ENCODE measurements at places on chromosomes 6 and 20.

DNA sequence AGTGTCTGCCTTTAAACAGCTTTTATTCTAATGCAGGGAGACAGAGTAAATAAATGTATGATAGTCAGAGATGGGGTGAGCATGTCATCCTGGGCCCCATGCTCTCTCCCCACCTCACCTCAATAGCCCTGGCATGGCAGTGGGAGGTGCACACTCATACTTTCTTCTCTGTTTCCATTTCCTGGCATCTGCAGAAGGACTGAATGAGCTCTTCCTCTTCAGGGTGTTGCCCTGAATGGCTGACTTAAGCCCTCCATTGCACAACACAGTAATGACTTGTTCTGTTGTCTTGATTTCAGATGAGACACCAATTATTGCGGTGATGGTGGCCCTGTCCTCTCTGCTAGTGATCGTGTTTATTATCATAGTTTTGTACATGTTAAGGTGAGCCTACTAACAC is 57.0 kb upstream of the GNRH2 start:
- DNase-seq: peak; percentile 69

DNA sequence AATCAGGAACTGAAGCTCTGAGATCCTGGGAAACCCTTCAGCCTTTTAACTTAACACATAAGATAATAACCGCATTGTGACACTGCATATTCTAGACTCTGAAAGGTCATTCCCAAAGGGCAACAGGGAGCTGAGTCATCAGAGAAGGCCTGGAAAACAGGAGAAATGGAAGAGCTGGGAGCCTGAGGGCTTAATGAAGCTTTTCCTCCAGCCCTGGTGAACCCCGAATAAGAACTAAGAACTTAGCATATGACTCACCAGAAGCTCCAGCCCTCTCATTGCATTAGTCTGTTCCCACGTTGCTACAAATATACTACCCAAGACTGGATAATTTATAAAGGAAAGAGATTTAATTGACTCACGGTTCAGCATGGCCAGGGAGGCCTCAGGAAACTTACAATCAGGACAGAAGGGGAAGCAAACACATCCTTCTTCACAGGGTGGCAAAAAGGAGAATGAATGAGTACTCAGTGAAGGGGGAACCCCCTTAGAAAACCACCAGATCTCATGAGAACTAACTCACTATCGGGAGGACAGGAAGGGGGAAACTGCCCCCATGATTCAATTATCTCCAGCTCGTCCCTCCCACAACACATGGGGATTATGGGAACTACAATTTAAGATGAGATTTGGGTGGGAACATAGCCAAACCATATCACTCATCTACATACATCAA is 648.5 kb downstream of the TFAP2A start:
- DNase-seq: no peak

GRCh38 chr6:80636689-80637088 is 530.2 kb downstream of the BCKDHB start:
- DNase-seq: no peak

- DNase-seq: no peak
Observed at GRCh38 chr6:156735751-156736150, 41.4 kb upstream of the ARID1B start.

DNA sequence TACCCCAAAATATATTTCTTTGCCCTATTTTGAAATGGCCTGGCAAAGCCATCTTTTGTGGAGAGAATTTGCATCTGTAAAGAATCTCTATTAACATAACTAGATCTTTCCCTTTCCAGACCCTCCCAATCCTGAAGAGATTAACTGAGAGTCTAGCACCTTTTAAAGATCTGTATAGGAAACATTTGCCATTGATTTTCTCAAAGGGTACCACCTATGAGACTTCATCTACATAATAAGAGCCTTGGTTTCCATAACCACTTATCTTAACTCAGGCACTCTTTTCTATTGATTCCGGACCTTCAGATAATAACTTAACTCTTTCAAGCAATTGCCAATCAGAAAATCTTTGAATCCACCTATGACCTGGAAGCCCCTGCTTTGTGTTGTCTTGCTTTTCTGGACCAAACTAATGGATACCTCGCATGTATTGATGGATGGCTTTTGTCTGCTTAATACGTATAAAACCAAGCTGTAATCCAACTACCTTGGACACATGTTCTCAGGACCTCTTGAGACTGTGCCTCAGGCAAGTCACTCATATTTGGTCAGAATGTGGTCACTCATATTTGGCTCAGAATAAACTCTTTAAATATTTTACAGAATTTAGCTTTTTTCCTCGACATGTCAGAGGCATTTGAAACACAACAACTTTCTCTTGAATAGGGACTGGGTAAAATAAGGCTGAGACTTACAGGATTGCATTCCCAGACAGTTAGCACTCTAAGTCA is 31.4 kb downstream of the SLC22A2 start:
- no peak for DNase-seq

- no peak for DNase-seq
Observed at GRCh38 chr6:11615214-11615602, 77.7 kb downstream of the TMEM170B start.

GRCh38 chr6:1554476-1555310 is 55.0 kb upstream of the FOXC1 start:
- DNase-seq: peak; percentile 92

GRCh38 chr6:109265530-109265929 is 116.7 kb downstream of the CD164 start:
- no peak for DNase-seq

DNA sequence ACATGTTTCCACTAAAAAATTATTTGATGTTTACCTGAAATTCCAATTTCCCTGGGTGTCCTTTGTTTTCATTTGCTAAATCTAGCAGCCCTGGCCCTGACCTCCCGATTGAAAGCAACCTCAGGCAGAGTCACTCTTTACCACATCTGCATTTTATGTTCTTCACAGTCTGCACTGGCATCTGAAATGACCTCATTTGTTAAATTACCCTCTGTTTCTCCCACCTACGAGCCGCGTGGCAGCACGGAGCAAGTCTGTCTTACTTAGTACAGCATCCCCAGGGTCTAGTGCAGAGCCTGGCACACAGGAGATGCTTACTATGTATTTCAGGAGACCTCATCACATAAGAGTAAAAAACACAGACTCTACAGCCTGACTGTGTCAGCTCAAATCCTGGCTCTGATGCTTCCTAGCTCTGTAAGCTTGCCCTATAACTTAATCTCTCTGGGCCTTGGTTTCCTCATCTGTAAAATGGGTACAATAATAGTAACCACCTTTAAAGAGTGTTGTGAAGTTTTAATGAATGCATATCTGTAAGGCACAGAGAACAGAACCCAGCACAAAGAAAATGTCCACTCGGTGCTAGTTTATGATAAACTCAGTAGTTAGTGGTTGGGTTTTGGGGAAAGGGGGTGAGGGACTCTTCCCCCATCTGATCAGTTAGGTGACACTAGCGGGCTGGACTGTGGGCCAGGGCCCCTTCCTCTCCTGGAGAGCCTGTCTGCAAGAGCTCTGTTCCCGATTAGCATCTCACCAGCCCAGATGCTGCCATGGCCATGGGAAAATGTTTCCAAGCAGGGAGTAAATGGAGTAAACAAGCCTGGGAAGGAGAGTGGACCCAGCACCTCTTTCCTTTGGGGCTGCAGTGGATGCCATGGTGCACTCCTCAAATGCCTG is 88.2 kb downstream of the PREX1 start:
- peak; percentile 77 for DNase-seq

- DNase-seq: no peak
Observed at GRCh38 chr6:1962201-1962600, 283.2 kb downstream of the GMDS start.

GRCh38 chr20:49700411-49701185 is 13.1 kb downstream of the B4GALT5 start:
- no peak for DNase-seq

GRCh38 chr6:53284901-53285300 is 63.8 kb downstream of the ELOVL5 start:
- DNase-seq: no peak

DNA sequence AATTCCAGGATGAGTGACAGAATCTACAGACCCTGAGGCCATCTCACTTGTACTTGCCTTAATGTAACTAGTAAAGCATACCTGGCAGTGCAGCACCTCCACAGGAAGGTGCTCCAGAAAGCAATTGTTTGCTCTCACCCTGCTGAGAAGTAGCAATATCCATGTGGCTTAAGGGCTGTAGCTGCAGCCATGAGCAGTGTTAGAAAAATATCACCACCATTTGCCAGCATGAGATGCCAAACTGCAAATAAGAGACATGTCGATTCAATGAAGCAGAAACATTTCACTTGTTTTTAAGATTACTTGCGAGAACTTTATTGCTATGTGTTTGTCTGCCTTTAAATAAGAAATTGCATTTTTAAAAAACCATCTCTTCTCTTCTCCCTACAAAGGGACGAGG is 151.5 kb downstream of the PRL start:
- DNase-seq: no peak

GRCh38 chr6:136524936-136525413 is 25.2 kb downstream of the MAP7 start:
- DNase-seq: no peak

DNA sequence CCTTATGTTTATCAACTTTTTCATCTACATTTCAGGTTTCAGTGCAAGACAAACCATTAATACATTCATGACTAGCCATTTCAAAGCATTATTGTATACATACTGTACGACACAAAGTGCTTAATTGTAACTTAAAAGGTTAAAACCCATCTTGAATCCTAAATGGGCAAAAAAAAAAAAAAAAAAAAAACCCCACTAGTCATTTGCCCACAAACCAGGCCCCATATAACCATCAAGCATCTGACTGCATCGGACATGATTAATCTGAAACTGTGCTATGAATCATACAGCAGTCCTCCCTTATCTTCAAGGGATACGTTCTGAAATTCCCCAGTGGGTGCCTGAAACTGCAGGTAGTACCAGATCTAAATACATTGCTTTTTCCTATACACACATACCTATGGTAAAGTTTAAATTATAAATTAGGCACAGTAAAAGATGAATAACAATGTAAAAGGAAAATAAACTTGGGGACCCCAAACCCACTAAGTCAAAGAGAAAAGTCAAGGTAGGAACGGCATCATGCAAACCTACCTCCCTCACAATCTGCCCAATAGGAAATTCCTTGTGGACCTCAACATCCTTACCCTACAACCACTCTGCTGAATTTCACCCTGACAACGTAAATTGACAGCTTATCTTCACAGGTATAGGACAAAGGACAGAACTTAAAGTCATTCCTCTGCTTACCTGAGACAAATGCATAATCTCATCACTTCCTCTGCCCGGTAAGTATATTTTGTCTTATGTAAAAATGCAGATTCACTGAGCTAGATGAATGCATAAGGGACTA is 14.3 kb downstream of the B4GALT5 start:
- DNase-seq: peak; percentile 70

DNA sequence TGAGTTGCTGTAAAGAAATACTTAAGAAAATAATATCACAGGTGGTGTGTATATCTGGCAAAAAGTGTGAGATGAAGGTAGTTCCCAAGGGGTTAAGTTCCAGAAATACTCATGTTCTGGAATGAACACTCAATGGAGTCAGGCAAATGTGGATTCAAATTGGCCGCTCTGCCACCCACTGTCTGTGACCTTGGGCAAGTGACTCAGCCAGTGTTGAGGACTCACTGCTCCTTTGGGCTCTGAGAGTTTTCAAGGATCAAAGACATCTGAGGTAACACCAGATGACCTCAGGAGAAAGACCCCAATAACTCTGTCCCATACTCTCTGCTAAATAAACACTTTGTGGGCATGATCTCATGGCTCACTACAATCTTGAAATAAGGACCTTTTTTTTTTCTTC is 59.2 kb upstream of the EYA2 start:
- DNase-seq: no peak

GRCh38 chr6:11025130-11025529 is 19.0 kb downstream of the ELOVL2 start:
- no peak for DNase-seq

DNA sequence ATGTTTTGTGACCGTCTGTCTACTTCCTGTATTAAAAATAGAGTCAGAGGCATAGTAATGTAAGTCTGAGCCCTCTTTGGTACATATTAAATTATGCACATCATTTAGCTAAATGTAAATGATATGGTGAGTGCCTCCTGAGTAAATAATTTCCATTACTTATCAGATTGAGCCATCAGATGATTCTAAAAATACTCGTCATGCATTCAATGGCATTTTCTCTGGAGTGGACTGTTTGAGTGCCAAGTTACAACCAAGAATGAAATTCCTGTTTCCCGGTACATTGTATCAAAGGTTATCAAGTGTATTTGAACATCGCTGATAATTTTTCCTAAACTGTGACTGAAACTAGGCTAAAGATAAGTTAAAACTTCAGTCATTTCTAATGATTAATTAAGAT is 81.0 kb downstream of the AKAP7 start:
- no peak for DNase-seq

DNA sequence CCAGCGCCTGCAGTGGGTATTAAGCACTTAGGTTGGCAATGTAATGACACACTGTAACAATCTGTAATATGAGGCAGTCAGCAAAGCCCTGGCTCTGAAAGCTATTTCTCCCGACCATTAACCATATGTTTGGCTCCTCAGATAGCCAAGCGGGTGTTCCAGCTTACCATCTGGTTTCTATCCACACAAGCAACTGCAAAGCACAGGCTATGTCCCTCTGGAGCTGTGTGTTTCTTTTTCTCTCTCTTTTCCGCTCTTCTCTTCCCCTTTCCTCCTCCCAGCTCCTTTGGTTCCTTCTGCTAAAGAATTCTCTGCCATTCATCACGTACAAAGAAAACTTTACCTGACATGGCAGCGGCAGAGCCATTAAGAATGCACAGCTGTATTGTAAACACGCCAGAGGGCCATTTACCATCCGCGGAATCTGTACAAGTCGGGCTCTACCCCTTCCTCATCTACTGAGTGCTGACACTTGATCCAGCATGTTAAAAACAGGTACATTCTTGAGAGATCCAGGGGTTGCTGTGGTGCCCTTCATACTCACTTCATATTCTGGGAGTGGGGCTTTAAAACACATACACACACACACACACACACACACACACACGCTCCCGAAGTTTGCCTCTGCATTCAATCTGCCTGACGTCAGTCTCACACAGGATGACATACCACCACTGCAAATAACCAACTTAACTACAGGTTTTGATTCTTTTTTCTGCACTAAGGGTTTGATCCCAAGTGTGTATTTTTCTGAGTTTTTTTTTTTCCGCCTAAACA is 77.2 kb downstream of the BACH2 start:
- DNase-seq: no peak

DNA sequence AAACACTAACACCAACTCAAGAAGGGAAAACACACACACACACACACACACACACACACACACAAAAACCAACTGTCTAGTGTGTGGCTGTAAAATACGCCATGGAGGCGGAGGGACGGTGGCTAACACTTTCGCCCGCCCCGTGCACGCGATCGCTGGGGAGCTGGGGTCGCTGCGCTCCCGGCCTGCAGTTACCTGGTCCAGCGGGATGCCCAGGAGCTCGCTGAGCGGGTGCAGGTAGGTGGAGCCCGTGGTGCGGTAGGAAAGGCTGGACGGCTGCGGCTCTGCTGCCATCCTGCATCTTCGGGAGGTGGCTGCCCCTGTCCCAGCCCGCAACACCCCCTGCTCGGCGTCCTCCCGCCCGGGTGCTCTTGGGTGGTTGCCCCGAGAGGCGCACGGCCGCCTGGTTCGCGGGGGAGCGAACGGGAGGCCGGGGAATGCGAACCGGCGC is 303 bp downstream of the MBOAT1 start:
- DNase-seq: peak; percentile 78

- DNase-seq: no peak
Observed at GRCh38 chr20:4056880-4057279, 41.5 kb upstream of the RNF24 start.

GRCh38 chr6:137426007-137426689 is 68.0 kb downstream of the OLIG3 start:
- DNase-seq: no peak
